ENCODE measurements at places on chromosomes 1 and 21.

DNA sequence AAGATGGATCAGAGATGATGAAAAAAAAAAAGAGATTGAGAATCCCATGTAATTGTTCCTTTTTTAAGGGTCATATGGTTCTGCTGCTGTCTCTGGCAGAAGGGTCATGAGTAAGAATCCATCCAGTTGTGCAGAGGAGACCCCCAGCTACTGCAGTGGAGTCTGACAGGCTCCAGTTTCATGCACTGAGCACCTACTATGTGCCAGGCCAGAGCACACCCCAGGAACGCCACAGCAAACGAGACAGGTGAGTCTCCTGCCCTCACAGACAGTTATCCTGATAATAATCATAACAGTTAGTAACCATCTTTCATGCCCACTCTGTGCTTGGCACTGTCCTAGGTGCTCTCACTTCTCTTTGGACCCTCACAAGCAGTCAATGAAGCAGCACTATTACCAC is 420.0 kb downstream of the MATN1 start:
- no peak for DNase-seq

DNA sequence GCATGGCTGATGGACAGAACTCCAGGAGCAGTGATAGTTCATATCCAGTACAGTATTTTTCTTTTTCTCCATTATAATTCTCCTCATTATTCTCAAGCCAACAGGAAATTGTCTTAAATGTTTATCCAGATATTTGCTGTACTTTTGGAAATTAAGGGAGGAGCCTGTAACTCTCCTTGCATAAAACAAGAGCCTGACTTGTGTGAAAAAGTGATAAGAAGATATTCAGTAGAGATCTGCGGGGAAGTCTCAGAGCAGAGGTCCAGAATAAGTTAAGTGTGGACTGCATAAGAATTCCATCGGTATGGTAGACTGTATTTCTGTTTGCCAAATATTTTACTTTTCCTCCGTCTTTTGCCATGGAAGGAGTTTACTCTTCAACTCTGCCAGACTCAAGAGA is 70.2 kb downstream of the BACH1 start:
- no peak for DNase-seq

DNA sequence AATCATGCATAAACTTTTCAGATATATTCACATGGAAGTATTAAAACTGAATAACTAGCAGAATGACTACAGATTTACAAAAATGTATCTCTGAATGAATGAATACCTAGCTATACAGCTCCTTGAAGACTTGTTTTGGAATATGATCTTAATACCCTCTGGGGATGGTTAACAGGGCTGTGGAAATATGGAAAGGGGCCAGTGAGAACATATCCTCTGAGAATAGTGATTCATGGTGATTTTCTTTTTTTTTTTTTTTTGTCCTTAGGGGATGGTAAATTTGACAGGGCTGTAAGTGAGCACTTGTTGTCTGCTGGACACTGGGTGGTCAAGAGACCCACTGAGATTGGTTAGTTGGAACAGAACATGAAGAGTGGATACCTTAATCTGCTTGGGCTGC is 80.7 kb upstream of the HP1BP3 start:
- no peak for DNase-seq

DNA sequence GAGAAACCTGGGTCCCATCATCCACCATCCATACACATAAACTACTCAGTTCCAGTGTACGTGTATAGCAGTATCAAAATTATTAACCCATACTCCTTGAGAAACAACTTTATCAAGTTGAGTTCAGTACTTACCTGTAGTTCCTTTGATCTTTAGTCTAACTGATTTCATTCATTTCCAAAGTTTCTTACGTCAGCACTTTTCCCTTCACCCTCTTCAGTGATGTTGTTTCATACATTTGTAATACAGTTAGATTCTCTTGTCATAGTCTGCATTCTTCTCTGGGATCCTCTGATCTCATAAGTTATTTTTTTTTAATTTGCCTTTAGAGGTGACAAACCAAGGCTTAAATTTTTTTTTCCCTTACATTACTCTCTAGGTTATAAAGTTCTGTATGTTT is 143.2 kb downstream of the PIK3R3 start:
- DNase-seq: no peak

DNA sequence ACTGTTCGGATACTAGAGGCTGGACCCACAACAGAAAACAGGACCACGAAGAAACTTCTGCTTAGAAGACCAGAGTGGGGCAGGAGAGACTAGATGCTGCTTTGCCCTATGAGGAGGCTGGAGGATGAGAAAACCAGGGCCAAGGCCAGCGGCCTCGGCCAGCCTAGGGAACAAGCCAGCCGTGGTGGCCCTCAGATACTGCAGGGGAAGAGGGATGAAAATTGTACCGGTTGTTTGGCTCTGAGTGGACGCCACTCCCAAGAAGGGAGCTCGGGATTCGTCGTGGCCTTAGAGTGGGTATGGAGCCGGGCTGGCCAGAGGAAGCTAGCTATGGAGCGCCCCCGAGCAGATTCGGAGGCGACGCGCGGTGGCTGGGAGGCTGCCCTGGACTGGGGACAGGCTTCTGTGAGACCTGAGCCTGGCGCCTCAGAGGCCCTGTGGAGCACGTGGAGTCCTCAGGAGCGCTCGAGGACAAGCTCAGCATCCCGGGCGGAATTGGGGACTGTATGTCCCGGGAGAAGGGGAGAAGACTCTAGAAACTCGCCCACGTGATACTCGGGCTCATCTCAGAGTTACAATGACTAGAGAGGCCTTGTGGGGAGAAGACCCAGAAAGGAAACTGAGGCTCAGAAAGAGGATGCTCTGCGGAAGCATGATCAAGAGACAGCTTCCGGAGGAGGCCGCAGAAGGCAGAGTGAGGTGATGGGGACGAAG is 2.8 kb downstream of the PRRX1 start:
- no peak for DNase-seq

DNA sequence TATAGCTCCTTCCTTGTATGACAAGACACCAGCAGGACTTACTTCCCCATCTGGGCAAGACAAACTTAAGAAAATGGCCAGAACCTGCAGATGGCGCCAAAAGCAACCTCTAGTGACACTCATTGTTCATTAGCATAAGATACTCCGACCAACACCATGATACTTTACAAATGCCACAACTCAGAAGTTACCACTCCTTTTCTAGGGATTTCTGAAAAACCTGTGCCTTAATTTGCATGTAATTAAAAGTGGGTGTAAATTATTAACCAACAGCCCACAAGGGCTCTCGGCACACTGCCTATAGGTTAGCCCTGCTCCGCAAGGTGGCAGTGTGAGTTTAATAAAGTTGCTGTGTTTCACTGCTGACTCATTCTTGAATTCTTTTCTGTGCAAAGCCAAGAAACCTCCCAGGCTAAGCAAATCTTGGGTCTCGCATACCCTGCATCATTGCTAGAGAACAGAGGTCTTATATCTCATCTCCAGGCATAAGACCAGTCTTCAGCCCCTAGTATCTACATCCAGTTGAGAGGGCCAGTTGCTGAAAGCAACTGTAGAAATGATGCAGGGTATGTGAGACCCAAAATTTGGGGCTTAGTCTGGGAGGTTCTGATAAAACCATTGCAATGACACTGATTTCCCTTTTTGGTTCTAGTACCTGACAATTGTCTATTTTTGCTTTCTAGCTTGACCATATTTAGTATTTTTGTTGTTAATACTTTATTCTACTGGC is 86.4 kb downstream of the FAF1 start:
- peak; percentile 96 for DNase-seq

GRCh38 chr1:11804666-11805421 is 920 bp downstream of the MTHFR start:
- peak; percentile 67 for DNase-seq

- peak; percentile 98 for DNase-seq
These were observed 177.3 kb downstream of the CAMTA1 start for GRCh38 chr1:6962478-6962995.

DNA sequence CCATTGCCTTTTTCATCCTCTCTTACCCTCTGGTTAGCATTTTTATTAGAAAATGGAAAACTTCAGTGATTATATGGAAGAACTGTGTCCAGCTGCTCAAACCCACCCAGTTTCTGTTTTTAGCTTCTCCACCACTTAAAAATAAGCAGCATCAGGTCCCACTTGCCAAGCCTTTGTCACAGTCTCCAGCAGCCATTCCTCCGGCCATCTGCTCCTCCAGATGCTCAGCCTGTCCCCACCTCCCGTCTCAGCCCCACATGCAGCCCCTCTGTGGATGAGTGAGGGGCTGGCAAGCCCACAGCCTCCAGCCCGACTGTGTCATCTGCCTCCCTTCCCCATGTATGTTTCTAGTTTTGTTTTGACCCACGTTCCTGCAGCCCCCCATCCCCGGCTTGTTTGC is 289.7 kb downstream of the HHAT start:
- no peak for DNase-seq
